ENCODE measurements at places on chromosomes 3 and 15. TPM values are rescaled to one million over a fixed set of nuclear protein-coding genes. Genes with fewer than 3 reads are reported as not detected.

The LTK gene
- total RNA-seq: 10.6 TPM

The POC1A gene
- total RNA-seq: 3.9 TPM

The KBTBD13 gene
- 0.21 TPM for total RNA-seq

The PDZRN3 gene
- 36.4 TPM for total RNA-seq

The FEZF2 gene
- not detected for total RNA-seq

The PLA2G4D gene
- total RNA-seq: 0.15 TPM

The LSAMP gene
- total RNA-seq: 21.9 TPM

The SNAP23 gene
- 96.0 TPM for total RNA-seq

GRCh38 chr15:68640791-68641331 is 62.1 kb downstream of the CORO2B start:
- H3K4me1 ChIP-seq: peaks cover 8% of the 10 kb centered on the region
- H3K36me3 ChIP-seq: no peaks in the 10 kb centered on the region
- no peaks in the 10 kb centered on the region for H3K27me3 ChIP-seq
- H3K4me3 ChIP-seq: no peak overlapping the region

- no peak overlapping the region for H3K4me3 ChIP-seq
- H3K27me3 ChIP-seq: no peaks in the 10 kb centered on the region
- no peak for DNase-seq
- H3K36me3 ChIP-seq: no peaks in the 10 kb centered on the region
- H3K27ac ChIP-seq: no peak overlapping the region
Observed at GRCh38 chr3:102161384-102162006, 273.3 kb upstream of the ZPLD1 start.

DNA sequence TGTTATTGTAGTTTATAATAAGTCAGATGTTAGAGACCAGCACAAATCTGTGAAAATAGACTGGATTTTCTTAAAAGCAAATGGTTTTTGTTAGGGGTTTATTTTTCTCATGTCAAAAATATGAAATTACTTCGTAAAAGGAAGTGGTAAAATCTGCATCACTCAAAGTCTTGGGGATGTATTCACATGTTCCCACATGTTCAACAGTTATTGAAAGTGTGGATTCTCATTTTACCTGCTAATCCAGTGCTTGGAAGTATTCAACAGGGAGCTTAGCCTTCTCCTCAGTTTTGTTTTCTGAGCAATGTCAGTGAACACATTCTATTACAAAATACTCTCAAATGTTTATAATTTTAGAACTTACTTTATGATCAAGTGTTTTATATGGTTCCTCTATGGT is 352.0 kb downstream of the SOX2 start:
- DNase-seq: no peak
- H3K36me3 ChIP-seq: no peaks in the 10 kb centered on the region
- H3K27me3 ChIP-seq: no peaks in the 10 kb centered on the region
- no peak overlapping the region for H3K27ac ChIP-seq
- H3K4me3 ChIP-seq: no peak overlapping the region
- H3K4me1 ChIP-seq: no peaks in the 10 kb centered on the region

DNA sequence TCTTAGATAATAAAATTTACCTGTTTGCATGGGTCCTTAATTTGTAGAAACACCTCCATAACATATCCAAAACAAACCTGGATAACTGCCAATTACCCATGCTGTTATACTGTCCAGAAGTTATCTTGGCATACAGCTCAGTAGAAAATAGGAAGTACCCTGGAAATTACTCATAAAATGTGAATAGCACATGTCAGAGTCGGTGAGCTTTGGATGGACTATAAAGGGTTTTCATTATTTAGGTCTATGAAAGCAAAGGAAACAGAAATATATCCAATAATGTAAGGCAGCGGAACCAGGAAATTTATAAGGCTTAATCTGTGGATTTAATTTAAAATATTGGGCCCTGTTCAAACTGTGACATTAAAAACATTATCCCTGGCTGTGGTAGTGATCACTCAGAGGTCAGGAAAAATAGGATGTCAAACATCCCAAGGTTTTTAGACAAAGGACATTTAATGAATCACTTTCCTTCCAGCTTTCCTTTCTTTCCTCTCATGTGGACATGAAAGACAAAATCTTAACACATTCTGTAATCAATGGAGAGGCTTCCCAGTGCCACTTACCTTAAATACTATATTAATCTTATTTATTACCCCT is 459.0 kb upstream of the DPH6 start:
- H3K36me3 ChIP-seq: no peaks in the 10 kb centered on the region
- no peaks in the 10 kb centered on the region for H3K4me1 ChIP-seq
- no peak overlapping the region for H3K27ac ChIP-seq
- no peaks in the 10 kb centered on the region for H3K27me3 ChIP-seq
- no peak for DNase-seq

- H3K36me3 ChIP-seq: peaks cover 11% of the 10 kb centered on the region
- peak overlapping the region; percentile 32 for H3K27ac ChIP-seq
- no peaks in the 10 kb centered on the region for H3K27me3 ChIP-seq
- H3K4me3 ChIP-seq: no peak overlapping the region
Observed at GRCh38 chr15:68783226-68784058, 37.3 kb downstream of the ANP32A start.

DNA sequence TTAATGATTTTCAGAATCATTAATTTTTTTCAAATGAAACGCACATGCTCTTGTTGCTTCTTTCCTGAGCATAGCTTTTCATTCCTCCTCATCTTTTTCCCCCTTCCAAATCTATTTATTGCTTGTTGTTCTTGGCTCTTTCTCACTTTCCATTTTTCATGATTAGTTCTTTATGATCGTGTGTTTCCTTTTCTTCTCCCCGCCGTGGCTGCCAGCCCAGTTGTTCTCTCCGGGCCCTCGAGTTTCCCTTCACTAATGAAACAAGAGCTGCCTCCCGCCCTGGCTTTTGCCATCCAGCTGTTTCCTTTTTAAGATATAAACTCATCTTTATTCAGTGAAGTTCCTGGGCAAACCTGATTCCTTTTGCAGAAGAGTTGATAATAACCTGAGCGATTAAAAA is 170.2 kb upstream of the NR2F2 start:
- DNase-seq: peak; percentile 94
- H3K27me3 ChIP-seq: no peaks in the 10 kb centered on the region
- H3K4me3 ChIP-seq: no peak overlapping the region
- H3K36me3 ChIP-seq: no peaks in the 10 kb centered on the region
- peaks cover 3% of the 10 kb centered on the region for H3K4me1 ChIP-seq
- no peak overlapping the region for H3K27ac ChIP-seq

DNA sequence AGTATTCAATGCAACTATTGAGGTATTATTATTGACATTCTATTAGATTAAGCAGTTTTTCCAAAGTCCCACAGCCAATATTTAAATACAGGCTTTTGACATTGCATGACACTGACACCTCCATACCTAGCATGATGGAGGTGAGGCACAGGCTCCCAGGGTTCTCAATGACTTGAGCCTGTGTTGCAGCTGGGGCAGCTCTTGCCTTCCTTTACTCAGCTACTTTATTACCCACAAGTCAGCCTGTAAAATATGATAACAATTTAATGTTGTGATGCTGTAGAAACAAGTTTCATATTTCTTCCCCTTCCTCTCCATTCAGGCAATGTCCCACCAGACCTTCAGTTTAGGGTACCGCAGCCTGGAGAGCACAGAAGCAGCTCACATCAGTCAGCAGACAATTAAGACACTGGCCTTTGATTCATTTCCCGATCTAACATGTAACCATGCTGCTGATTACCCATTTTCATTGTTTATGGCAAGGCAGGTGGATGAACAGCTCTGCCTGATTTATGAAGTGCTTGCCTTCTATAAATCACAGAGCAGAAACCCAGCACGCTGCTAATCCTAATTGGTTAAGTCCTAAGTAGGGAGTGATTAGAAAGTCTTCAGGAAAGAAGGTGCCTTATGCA is 826.1 kb downstream of the AGBL1 start:
- H3K36me3 ChIP-seq: no peaks in the 10 kb centered on the region
- no peak for DNase-seq
- H3K4me1 ChIP-seq: no peaks in the 10 kb centered on the region
- no peaks in the 10 kb centered on the region for H3K27me3 ChIP-seq

DNA sequence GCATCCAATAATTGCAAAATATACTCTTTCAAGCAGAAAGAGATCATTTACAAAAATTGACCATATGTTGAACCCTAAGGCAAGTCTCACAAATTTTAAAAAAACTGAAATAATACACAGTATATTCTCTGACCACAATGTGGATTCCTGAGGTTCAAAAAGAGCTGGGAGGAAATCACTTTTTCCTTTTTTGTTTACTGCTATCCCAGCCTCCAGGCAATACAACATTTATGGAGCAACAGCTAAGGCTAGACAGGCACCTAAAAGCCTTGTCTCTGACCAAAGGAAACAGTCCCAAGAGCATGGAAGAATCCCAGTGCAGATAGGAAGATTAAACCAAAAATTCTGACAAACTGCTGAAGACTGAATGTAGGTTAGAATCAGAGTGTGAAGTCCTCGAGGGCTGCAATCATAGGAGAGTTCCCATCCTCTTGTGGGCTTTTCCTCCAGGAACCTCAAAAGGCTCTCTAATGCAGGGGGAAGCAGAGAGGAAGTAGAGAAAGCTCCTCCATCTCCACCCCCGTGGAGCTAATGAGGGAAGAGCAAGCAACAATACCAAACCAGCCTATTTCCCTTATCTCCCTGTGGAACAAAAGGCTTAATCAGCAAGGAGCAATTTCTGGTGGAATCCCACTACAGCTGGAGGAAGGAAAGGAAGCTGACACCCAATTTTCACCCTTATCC is 57.0 kb downstream of the TMCC1 start:
- no peaks in the 10 kb centered on the region for H3K36me3 ChIP-seq
- H3K27me3 ChIP-seq: no peaks in the 10 kb centered on the region
- no peak for DNase-seq
- no peaks in the 10 kb centered on the region for H3K4me1 ChIP-seq

- H3K36me3 ChIP-seq: peaks cover 6% of the 10 kb centered on the region
- H3K27ac ChIP-seq: peak overlapping the region; percentile 73
- H3K4me3 ChIP-seq: peak overlapping the region; percentile 54
Observed at GRCh38 chr15:82047453-82048400, 1.9 kb upstream of the MEX3B start.

DNA sequence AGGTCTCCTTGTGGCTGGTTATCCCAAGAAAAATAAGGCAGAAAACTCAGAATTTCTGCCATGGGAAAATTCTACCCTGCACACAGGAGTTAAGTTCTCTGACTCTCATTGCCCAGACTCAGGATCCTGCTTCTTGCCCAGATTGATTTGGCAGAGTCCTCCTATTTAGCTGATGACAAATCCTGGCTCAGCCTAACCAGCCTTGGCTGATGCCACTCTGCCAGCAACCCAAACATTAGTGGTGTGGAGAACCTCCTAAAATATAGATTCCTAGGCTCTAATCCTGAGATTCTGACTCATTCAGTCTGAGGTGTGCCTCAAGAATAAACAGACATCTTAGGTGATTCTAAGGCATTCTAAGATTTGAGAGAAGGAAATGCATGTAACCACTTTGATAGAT is 60.5 kb upstream of the ACTC1 start:
- no peak for DNase-seq
- no peak overlapping the region for H3K4me3 ChIP-seq
- H3K4me1 ChIP-seq: no peaks in the 10 kb centered on the region
- peaks cover 7% of the 10 kb centered on the region for H3K36me3 ChIP-seq

GRCh38 chr3:152790651-152791387 is 44.1 kb upstream of the P2RY1 start:
- H3K36me3 ChIP-seq: no peaks in the 10 kb centered on the region
- H3K27ac ChIP-seq: no peak overlapping the region
- H3K4me3 ChIP-seq: no peak overlapping the region
- no peaks in the 10 kb centered on the region for H3K27me3 ChIP-seq

DNA sequence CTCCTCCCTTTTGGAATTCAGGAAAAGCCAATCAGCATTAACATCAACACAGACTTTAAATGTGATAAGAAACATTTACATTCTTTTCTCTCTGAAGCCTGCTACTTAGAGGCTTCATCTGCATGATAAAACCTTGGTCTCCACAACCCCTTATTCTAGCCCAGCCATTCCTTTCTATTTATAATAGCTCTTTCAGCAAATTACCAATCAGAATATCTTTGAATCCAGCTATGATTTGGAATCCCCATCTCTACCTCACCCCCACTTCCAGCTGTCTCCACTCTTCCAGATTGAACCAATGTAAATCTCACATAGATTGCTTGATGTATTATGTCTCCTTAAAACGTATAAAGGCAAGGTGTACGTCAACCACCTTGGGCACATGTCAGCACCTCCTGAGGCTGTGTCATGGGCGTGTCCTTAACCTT is 139.7 kb downstream of the TUSC7 start:
- no peak for DNase-seq
- no peaks in the 10 kb centered on the region for H3K27me3 ChIP-seq
- H3K27ac ChIP-seq: no peak overlapping the region
- H3K36me3 ChIP-seq: no peaks in the 10 kb centered on the region
- H3K4me1 ChIP-seq: no peaks in the 10 kb centered on the region
- H3K4me3 ChIP-seq: no peak overlapping the region

- DNase-seq: no peak
- H3K36me3 ChIP-seq: no peaks in the 10 kb centered on the region
- no peaks in the 10 kb centered on the region for H3K27me3 ChIP-seq
- no peak overlapping the region for H3K27ac ChIP-seq
- no peaks in the 10 kb centered on the region for H3K4me1 ChIP-seq
Observed at GRCh38 chr3:123993818-123994217, 1.9 kb upstream of the ROPN1 start.

GRCh38 chr15:63892794-63893441 is 59.2 kb upstream of the HERC1 start:
- H3K4me1 ChIP-seq: peaks cover 20% of the 10 kb centered on the region
- no peaks in the 10 kb centered on the region for H3K27me3 ChIP-seq
- H3K4me3 ChIP-seq: no peak overlapping the region
- H3K36me3 ChIP-seq: no peaks in the 10 kb centered on the region
- DNase-seq: no peak
- H3K27ac ChIP-seq: peak overlapping the region; percentile 8

- H3K27me3 ChIP-seq: no peaks in the 10 kb centered on the region
- no peak overlapping the region for H3K4me3 ChIP-seq
- H3K4me1 ChIP-seq: no peaks in the 10 kb centered on the region
- H3K36me3 ChIP-seq: no peaks in the 10 kb centered on the region
- no peak for DNase-seq
Observed at GRCh38 chr3:74624301-74624700, 9.8 kb upstream of the CNTN3 start.

DNA sequence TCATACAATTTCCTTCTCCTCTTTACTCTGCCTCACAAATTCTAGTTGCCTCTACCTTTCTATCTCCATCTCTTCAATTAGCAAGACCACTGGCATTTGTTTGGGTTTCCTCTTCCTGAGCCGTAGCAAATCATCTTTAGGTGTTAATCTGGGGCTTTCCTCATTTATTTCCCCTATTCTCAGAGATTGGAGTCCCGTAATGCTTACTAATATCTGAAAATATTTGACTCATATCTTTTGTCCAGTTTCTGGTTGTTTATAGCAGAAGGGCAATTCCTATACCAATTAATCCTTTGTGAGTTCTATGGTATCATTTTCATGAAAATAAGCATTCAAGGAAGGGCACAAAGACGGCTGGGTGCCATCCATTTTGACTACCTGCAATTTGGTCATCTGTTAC is 103.7 kb downstream of the NR2E3 start:
- peaks cover 23% of the 10 kb centered on the region for H3K36me3 ChIP-seq
- no peaks in the 10 kb centered on the region for H3K27me3 ChIP-seq
- no peak overlapping the region for H3K4me3 ChIP-seq
- no peaks in the 10 kb centered on the region for H3K4me1 ChIP-seq
- DNase-seq: no peak
- H3K27ac ChIP-seq: no peak overlapping the region

- H3K27ac ChIP-seq: no peak overlapping the region
- H3K36me3 ChIP-seq: no peaks in the 10 kb centered on the region
- no peaks in the 10 kb centered on the region for H3K4me1 ChIP-seq
- DNase-seq: no peak
- no peak overlapping the region for H3K4me3 ChIP-seq
- peaks cover 3% of the 10 kb centered on the region for H3K27me3 ChIP-seq
Observed at GRCh38 chr3:35777563-35778554, 138.5 kb downstream of the ARPP21 start.

- no peak overlapping the region for H3K27ac ChIP-seq
- H3K36me3 ChIP-seq: no peaks in the 10 kb centered on the region
- H3K4me1 ChIP-seq: no peaks in the 10 kb centered on the region
- H3K27me3 ChIP-seq: no peaks in the 10 kb centered on the region
Observed at GRCh38 chr3:109115451-109115850, 2.5 kb downstream of the MORC1 start.
